ENCODE measurements at places on chromosomes 3 and 15.

DNA sequence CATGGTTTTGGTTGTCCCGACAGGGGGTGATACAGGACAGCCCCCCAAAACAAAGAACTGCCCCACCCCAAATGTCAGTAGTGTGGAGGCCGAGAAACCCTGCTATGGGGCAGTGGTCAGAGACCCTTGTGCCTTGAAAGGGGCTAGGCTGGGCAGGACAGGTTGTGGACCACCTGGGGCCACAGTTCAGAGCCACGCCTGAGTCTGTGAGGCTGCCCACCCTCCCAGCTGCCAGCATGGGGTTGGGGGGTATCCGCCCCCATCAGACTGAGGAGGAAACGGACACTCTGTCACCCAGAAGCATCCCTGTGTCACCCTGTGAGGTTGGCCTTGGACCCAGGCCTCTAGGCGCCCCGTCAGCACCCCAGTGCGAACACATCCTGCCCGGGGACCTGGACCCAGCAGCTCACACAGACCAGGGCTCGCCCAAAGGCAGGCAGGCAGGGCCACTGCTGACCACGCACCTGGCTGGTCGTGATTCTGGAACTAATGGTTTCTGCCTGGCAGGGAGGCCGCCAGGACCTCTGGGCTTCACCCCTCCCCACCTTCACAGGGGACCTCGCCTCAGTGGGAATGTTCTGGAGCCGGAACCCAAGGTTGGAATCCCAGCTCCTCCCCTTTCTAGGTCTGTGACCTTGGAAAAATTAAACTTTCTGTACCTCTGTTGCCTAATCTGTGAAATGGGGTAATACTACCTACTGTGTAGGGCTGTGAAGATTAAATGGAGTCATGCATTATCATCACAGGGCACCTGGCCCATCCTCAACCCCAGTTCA is 1.4 kb downstream of the SLC41A3 start:
- DNase-seq, result no peak

DNA sequence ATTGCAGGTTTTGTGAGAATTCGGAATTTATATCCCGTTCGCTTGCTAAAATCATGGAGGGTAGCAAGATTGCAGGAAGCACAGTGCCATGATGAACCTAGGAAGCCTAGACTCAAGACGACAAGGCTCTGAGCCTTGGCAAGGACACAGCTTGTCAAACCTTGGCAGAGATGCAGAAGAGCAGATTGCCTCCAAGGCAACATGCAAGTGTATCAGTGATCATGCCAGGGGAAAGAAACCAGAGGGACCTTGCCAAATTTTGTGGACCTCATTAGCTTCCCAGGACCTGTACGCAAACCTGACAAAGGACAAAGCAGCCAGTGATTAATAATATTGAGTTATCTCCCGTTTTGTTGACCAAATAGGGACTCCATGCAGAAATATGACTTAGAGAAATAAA is 159.7 kb downstream of the GOLIM4 start:
- no peak for DNase-seq

DNA sequence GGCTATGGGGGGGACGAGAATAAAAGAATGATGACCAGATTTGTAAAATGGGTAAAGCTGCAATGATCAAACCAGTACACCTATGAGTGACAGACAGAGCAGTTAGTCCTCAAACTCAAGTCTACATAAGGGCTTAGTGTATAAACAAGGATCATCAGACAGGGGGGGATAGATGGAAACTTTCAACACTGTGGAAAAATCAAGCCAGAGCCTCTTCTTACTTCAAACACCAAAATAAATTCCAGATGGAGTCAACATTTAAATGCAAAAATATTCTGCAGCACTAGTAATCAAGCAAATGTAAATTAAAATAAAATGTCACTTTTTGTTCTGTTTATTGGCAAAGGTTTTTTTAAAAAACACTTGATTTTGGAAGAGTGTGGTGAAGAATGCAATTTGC is 205.9 kb upstream of the RGMA start:
- DNase-seq, result no peak

DNA sequence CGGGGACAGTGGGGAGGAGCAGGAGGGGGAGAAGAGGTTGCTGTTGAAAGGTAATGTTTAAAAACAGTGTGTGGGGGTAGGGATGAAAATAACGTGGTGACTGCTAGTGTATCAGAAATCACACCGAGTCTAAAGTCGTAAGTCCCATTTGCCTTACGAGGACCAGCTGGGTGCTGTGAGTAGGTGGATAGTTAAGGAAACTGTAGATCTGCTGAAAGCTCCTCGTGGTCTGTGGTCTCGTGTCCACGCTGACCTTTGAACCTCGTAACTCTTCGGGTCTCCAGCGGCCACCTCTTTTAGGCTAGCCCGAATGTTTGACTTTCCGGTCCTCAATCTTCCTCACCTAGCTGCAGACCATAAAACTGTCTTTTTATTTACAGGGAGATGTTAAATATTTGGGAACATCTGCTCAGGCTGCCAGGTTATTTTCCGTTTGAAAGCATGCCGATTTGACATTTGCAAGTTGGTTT is 29.3 kb upstream of the ST3GAL6 start:
- no peak for DNase-seq

- DNase-seq, result no peak
These were observed 1.3 kb downstream of the ATP13A3 start for GRCh38 chr3:194485468-194485880.

DNA sequence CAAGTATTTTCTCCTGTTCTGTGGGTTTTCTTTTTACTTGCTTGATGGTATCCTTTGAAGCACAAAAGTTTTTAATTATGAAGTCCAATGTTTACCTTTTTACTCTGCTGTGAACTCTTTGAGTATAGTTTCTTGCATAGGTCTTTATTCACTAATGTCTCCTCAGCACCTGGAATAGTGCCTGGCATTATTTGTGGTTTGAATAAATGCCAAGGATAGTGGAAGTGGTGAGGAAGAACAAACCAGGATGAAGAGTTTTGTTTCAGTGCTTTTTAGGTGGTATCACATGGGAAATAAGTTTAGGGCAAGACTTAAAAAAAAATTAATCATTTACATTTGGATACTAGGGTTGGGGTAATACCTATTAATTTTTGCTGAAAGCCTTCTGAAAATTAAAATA is 25.7 kb downstream of the GPD1L start:
- DNase-seq, result no peak

GRCh38 chr15:73328981-73329380 is 39.8 kb downstream of the HCN4 start:
- DNase-seq, result no peak

DNA sequence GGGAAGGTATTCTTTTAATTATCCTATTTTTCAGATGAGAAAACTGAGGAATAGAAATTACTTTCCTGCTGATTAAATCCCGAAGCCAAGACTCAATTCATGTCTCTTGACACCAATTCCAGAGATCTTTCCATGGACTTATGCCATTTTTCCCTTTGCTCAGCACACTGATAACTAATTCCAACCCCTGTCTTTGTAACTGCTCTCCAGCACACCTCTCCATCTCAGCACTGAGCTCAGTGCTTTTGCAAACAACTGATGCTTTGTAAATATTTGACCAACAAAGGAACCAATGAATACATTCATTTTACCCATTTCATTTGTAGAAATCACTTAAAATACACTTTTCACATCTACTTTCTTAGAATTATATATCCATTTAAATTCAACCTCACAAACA is 249.1 kb downstream of the IL5RA start:
- no peak for DNase-seq

DNA sequence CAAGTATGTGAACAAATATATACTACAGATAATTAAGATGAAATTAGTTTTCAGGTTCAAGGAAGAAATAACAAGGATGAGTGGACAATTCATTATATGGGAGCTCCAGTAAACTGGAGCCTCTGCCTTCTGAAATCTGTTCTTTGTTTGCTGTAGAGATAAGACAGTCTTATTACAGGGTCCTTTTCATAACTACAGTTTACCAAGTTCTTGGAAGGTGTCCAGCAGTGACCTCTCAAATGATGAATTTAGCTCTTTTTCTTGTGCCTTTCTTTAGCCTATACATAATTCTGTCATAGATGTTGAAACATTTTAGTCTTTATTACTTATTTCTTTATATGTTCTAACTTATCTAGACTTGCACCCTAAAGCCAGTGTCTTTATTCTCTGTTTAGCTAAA is 89.7 kb upstream of the GBE1 start:
- no peak for DNase-seq

- no peak for DNase-seq
These were observed 360.1 kb downstream of the SHQ1 start for GRCh38 chr3:72487946-72488737.

DNA sequence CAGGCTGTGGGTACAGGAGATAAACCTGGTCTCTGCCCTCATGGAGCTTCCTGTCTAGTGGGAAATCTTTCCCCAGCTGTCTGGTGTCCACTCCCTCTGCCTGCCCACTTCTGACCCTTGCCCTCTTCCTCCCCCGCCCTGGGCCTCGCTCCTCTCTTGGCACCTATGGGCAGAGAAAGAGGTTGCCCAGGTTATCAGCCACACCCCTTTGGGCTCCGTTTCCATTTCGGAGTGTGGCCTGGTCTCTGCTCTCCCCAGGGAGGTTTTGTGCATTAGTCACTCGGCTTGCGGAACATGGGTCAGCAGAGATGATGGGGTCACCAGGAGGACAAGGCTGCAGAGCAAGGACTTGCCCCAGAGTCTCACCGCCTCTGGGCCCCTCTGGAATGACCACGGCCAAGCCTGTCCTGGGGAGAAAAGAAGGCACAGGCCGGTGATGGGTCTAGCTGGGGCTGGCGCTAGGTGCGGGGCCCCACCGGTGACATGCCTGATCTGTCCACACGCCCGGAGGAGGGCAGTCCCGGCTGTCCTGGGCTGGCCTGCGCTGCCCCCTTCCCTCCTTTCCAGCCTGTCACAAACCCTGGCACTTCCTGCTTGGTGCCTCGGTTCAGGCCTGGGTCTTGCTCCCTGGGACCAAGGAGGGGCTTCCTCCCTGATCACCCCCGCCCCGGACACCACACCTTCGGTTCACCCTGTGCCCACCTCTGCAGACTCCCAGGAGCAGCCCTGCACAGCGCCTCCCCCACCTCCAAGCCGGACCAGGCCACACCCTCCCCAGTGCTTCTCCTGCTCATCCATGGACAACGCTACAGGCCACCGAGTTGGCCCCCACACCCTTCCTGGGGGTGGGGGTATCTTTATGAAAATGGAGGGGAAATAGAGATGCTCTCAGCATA is 35.6 kb upstream of the MUC4 start:
- DNase-seq, result no peak

- no peak for DNase-seq
These were observed 1.2 kb downstream of the EOGT start for GRCh38 chr3:69012100-69012799.

GRCh38 chr15:90572893-90573292 is 43.2 kb downstream of the CRTC3 start:
- no peak for DNase-seq

GRCh38 chr3:97895216-97895615 is 73.4 kb downstream of the CRYBG3 start:
- no peak for DNase-seq

DNA sequence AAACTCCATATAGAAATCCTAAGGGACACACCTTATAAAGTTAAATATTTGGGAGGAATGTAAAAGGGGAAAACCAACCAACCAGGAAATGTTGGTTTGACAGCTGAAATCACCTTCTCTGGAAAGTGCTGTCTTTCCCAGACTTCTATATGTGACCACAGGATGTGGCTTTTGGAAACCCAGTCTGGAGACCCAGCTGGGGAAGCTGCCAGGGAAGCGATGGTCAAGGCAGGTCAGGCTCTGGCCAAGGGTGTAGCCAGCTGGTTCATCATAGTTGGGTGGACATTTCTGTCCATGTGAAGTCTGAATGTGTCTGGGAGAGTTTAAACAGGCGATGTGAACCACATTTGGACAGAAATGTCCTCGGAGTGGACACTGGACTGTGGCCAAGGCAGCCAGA is 73.9 kb downstream of the ARNT2 start:
- DNase-seq, result no peak

- DNase-seq, result no peak
These were observed 45.8 kb downstream of the SEMA3G start for GRCh38 chr3:52399131-52399530.

GRCh38 chr3:119258915-119259314 is 18.2 kb upstream of the B4GALT4 start:
- no peak for DNase-seq

GRCh38 chr3:102180280-102180931 is 254.4 kb upstream of the ZPLD1 start:
- no peak for DNase-seq

Data from stimulated activated CD4-positive, alpha-beta T cell treated with anti-CD3 and anti-CD28 coated beads, TNF-alpha, amount 100 ng/mL, for 1 hour (primary cell).